ENCODE measurements at places on chromosomes 1 and 21.

GRCh38 chr1:93581917-93582850 is 99.5 kb downstream of the BCAR3 start:
- DNase-seq, result no peak

DNA sequence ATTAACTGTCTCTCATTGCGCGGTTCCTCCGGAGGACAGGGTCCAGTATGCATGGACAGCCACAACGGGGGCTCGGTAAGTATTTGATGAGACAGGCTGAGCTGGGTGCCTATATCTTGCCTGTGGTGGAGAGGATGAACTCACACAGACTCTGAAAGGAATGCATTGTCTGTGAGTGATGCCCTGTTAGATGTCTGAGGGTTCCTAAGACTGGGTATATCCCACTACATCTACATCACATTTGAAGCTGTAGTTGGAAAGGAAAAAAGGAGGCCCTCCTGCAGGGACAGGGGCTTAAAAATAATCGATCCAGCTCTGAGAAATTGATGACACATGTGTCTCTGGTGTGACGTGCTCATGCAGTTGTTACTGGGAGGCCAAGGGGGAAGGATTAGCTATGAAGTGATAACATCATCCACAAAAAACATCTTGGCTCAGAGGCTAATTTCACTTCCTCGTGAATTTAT is 1.9 kb downstream of the ADARB1 start:
- no peak for DNase-seq

DNA sequence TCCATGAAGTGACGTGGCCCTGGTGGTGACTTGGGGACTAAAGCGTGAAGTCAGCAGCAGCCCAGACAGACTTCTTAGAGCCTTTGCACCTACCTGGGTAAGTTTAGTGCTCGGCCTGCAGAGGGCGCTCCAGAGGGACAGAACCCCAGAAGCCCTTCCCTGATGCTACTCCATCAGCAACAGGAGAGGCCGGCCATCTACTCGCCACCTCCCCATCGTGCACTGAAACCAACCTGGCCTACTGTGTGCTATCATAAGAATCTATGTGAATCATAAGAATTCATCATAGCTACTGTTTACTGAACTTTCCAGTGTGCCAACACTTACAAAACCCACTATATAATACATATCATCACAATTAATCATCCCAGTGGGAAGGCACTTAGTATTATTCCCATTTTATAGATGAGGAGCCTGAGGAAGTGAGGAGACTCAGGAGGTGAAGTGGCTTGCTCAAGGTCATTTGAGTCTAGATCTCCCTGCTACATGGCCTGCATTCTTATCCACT is 7.9 kb upstream of the EDN2 start:
- DNase-seq, result peak; percentile 73

- no peak for DNase-seq
Observed at GRCh38 chr1:119080586-119080985, 59.9 kb downstream of the WARS2 start.

DNA sequence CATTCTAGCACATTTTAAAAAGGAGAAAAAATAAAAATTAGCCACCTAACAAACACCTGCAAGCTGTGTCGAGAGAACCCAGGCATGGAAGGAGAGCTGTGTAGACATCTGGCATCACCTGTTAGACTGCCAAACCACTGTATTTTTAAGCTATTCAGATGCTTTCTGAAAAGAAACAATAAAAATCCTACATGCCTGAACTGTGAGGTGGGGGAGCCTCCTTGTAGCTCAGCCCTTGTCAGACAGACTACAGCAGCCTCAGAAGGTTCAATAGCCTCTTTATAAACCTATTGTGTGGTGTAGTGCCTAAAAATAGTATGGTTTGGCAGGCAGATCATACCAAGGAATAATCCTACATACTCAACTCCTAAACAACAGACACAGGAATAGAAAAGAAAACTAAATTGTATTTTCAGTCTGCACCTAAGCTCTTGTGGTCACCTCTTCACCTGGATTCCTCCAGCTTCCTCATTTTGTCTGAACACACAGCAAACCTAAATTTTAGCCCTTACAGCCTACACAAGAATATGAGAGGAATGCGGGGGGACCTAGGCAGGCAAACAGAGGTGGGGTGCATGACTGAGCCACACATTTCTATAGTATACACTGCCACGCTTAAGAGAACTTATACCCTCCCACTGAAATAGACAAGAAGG is 67.0 kb downstream of the SIPA1L2 start:
- DNase-seq, result no peak

DNA sequence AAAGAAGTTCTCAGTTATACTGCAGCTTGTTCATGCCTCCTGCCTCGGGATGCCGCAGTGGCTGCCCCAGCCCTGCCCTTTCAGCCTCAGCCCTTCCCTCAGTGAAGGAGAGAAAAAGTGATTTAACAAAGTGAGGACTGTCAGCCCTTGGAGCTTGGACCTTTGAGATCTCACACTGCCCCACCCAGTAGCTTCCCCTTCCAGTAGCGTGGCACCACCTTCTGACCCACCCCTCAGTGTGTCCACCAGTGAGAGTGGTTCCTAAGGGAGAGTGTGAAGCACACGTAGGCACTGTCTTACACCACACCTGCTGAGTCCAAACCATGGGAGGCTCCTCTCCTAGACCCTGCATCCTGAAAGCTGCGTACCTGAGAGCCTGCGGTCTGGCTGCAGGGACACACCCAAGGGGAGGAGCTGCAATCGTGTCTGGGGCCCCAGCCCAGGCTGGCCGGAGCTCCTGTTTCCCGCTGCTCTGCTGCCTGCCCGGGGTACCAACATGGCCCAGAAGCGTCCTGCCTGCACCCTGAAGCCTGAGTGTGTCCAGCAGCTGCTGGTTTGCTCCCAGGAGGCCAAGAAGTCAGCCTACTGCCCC is at the start of gene CDA:
Gene CDA, plus strand, starts transcription at position 464 of the 592 bp plus-strand sequence. Its CDS starts 33 bp downstream, at position 497.
- no peak for DNase-seq

- no peak for DNase-seq
Observed at GRCh38 chr1:221284028-221284427, 404.8 kb downstream of the HLX start.

GRCh38 chr1:207004931-207005830 is 27.4 kb downstream of the C1orf116 start:
- DNase-seq, result no peak

DNA sequence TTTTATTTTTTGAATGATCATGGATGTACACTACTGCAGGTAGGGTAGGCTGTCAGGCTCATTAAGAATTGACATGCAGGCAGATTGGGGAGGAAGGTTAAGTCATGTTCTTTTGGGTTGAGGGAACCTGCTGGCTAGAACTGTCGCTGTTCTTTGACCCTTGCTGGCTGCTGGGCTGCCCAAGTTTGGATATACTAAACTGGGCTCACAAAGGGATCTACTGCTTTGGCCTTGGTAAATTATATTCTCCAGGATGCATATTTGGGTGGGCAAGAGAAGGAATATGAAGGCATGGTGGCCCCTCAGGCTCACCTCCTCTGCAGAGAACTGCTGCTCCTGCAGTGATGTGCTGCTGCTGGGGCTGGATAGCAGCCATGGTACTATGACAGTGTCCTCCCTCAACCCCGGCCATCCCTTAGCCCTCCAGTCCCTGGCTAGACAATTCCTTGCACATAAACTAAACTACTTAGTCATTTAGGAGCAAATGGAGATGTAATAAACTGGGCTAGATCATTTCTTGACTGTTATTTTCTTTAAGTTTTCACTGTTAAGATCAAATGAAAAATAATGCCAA is 6.1 kb downstream of the ATP1A1 start:
- DNase-seq, result no peak

GRCh38 chr1:28864695-28865094 is 49.7 kb upstream of the EPB41 start:
- no peak for DNase-seq

GRCh38 chr1:235614442-235614954 is 35.1 kb downstream of the GNG4 start:
- no peak for DNase-seq

DNA sequence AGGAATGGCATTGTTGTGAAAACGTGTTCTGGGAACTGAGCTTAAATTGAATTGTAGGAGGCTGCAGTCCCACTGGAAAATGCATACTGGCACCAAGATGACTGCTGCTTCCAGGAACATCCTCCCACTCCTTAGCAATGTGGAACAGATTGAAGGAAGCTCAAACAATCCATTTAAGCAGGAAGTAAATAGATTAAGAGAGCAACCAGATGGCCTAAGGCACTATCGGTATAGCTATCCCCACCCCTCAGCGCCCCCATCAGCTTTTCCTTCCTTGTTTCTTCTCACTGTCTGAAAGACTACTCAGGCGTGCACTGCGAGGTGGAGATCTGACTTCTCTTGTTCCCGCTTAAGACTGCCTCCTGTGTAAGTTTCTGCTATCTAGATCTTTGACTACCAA is 4.0 kb upstream of the IFI16 start:
- DNase-seq, result no peak

DNA sequence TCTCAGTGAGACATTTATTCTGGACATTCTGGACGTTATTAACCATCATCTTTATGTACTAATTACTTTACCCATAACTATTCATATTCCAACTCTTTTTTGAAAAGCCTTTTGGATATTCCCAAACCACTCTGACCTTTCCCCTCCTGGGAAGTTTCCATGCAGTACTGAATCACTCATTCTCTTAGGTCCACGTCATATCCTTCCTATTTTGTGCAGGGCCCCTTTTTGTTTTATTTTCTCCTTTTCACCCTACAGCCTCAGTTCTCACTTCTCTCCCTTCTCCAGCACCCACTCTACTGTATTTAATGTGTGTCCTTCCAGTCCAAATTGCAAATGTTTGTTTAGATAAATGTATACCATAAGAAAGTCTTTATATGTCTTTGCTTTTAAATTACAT is 16.4 kb upstream of the ATP1A1 start:
- no peak for DNase-seq

- DNase-seq, result no peak
Observed at GRCh38 chr1:109251277-109252166, 2.2 kb downstream of the CELSR2 start.

DNA sequence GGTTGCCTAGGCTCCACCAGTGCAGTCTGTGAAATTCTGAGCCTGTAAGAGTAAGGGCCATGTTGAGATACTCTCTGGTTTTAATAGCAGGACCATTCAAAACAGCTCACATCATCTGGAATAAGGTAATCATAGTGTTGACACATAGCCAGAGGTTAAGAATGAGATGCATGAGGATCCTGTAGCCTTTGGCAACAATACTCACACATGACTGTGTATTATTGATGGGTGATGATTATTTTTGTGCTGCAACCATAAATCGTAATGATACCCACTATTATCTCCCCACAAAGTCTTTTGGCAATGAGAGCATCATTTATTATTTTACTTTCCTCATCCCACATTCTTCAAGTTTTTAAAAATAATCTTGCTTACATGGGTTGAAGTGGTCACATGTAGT is 35.5 kb downstream of the KCNK2 start:
- no peak for DNase-seq

- no peak for DNase-seq
Observed at GRCh38 chr1:24110642-24111261, 1.2 kb downstream of the MYOM3 start.

GRCh38 chr1:63632110-63632509 is 38.9 kb downstream of the PGM1 start:
- no peak for DNase-seq

DNA sequence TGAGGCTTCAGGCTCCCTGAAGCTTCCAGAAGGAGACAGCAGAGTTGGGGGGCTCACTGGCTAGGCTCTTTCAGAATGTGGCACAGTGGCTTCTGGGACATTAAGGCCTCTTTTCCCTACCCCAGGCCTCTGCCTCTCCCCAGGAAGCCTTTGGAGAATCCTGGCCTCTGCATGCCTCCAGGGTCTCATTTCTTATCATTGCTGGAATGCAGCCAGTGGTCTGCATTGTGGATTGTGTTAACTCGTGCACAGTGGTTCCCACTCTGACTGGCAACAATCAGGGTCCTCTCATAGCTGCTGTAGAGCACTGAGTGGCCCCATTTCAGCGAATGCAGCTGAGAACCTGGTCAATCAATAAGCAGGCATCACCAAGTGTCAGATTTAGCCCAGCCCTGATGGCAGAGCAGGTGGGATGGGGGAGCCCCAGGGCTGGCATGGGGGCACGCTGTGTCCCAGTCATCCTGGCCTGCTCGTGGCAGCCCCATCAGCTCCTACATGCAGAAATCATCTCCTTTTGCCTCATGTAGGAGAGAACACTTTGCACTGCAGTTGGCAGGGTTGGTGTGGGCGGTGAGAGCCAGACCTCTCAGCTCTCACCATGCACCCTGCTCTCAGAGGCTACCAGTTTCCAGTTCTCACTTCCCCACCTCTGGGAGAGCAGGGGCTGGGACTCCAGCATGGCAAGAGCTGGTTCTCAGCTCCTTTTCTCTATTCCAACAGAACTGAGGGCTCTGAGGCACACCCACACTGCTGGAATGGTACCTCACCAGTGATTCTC is 13.4 kb downstream of the ADORA1 start:
- DNase-seq, result no peak

- no peak for DNase-seq
Observed at GRCh38 chr1:58885998-58886397, 102.2 kb upstream of the JUN start.

- DNase-seq, result no peak
Observed at GRCh38 chr1:9241891-9242290, 7.3 kb downstream of the H6PD start.

DNA sequence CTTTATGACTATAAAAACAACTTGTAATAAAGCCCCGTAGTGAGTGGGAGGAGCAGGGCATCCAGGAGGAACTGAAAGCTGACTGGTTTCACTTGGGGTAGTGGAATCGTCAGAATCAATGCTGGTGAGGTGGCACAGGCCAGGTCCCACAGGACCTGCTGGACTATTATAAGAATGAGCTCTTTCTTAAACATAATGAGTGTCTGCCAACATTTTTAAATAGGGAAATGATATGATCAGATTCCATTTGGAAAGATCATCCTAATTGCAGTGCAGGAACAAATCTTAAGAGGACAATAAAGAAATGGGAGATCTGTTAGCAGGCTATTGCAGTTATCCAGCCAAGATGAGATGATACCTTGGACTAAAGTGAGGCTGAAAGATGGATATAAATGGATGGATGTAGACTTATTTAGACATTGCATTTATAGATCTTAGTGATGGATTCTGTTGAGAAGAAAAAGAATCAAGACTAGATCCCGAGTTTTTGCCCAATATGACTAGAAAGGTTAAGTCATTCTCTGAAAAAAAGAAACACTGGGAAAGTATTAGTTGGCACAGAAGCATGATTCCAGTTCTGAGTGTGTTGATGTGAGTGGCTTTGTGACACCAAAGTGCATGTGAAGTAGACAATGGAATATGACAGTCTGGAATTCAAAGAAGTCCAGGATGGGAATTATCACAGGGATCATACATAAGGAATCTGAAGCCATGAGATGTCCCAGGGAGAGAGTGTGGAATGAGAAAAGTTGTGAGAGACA is 153.3 kb upstream of the SGIP1 start:
- DNase-seq, result no peak

GRCh38 chr1:7657287-7658016 is 113.6 kb upstream of the VAMP3 start:
- no peak for DNase-seq

DNA sequence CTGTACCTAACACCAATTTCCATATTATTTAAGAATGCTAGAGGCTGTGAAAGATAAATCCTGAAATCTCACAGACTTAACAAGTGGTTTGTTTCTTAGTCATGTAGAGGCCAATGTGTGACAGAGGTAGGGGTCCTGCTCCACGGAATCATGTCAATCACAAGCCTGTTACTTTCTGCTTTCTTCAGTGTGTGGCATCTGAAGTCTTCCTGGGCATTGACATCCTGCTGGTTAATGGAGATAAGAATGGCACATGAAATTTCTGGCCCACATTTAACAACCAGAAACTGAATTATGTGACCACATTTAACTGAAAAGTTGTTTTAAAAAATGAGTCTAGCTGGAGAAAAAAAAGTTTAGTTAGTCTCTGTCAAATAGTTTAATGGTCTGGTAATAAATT is 68.3 kb upstream of the PLA2G4A start:
- DNase-seq, result no peak

All from activated CD8-positive, alpha-beta memory T cell treated with anti-CD3 and anti-CD28 coated beads for 24 hours (primary cell).